Fibroblast of villous mesenchyme (primary cell): ENCODE measurements at places on chromosomes 1 and 21. TPM values are rescaled to one million over a fixed set of nuclear protein-coding genes. Genes with fewer than 3 reads are reported as not detected.

The ZZZ3 gene
- total RNA-seq = 63.8 and 94.6 TPM in 2 replicates

The C1QB gene
- not detected in 2 replicates for total RNA-seq

The NCAM2 gene
- total RNA-seq = 5.2 and 7.1 TPM in 2 replicates

The PHLDA3 gene
- total RNA-seq = 65.1 and 70.0 TPM in 2 replicates

The C8A gene
- not detected in 2 replicates for total RNA-seq

The IVL gene
- not detected in 2 replicates for total RNA-seq

The APCS gene
- total RNA-seq = not detected in 2 replicates

The GSTM2 gene
- 16.8 and 19.0 TPM in 2 replicates for total RNA-seq

The LAMC2 gene
- total RNA-seq = 4.8 and 27.6 TPM in 2 replicates

The CYP4A22 gene
- total RNA-seq = not detected in 2 replicates

The PRDM2 gene
- 13.9 and 19.9 TPM in 2 replicates for total RNA-seq

The CCDC30 gene
- total RNA-seq = 0.86 and 0.97 TPM in 2 replicates

The SSX2IP gene
- 13.4 and 13.5 TPM in 2 replicates for total RNA-seq

The SUSD4 gene
- total RNA-seq = under 0.01 TPM in 1 of 2 replicates, not detected in the other

The SLC25A44 gene
- 17.1 and 18.6 TPM in 2 replicates for total RNA-seq

The S100A8 gene
- total RNA-seq = not detected in 2 replicates

The NEGR1 gene
- total RNA-seq = 7.1 and 13.8 TPM in 2 replicates

The HOOK1 gene
- total RNA-seq = not detected in 2 replicates

The HCRTR1 gene
- total RNA-seq = under 0.01 TPM in 2 replicates

The CLDN17 gene
- total RNA-seq = not detected in 2 replicates

The OR6Y1 gene
- not detected in 2 replicates for total RNA-seq

The PLA2G2A gene
- not detected in 2 replicates for total RNA-seq

The FASLG gene
- not detected in 2 replicates for total RNA-seq

The OR2L13 gene
- not detected in 2 replicates for total RNA-seq

The PLPPR4 gene
- 2.2 and 4.8 TPM in 2 replicates for total RNA-seq

The MRPL24 gene
- total RNA-seq = 21.6 and 26.1 TPM in 2 replicates

The PHF13 gene
- 16.8 TPM in 2 replicates for total RNA-seq

The PCAT6 gene
- total RNA-seq = 0.64 TPM in 1 of 2 replicates, not detected in the other

The ASAP3 gene
- 33.5 and 35.0 TPM in 2 replicates for total RNA-seq

The DMBX1 gene
- total RNA-seq = not detected in 2 replicates

The HENMT1 gene
- total RNA-seq = 5.2 and 6.0 TPM in 2 replicates

The HSF2BP gene
- 2.6 and 3.9 TPM in 2 replicates for total RNA-seq

The AGRN gene
- 77.0 and 95.9 TPM in 2 replicates for total RNA-seq

The TMEM201 gene
- total RNA-seq = 6.8 and 6.9 TPM in 2 replicates
